SK-N-MC (cell line): ENCODE measurements at places on chromosomes 2 and 18.

DNA sequence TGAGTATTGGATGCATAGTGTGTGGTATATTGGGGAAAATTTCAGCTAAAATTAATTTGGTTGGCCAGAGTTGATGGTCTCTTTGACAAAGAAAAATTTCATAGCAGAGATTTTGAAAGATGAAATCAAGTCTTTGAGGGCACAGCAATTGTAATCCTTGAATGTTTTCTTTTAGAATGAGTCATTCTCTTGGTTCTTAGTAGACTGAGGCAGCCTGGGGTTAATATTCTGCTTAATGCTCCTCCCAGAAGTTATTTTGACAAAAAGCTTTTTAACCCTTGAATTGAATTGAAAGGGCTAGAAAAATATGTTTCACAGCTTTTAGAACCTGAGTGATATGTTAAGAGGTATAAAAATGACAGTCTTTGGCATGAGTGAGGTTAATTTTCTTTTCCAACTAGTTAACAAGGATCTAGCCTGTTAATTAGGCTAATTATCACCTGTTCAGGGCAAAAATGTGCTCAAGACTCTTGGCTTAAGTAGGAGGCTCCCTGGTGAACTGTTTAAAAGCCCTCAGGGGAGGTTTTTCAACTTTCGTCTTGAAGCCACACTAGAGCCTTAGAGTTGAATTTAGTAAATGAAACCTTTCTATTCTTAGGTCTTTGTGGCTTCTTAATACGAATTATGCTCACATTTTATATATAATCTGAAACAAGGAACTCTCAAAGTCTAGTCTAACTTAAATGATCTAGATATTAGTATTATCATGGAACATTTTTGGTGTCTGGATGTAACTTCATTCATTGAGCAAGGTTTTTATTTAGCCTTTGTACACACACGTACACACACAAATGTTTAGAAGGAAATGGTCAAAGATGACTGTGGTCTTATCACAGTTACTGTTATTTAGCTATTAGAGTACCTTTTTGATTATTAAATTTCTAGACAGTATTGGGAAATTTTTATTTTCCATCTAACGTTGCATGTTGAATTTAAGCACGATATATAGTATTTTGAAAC is 272.5 kb downstream of the ZNF407 start:
- no peak for DNase-seq

DNA sequence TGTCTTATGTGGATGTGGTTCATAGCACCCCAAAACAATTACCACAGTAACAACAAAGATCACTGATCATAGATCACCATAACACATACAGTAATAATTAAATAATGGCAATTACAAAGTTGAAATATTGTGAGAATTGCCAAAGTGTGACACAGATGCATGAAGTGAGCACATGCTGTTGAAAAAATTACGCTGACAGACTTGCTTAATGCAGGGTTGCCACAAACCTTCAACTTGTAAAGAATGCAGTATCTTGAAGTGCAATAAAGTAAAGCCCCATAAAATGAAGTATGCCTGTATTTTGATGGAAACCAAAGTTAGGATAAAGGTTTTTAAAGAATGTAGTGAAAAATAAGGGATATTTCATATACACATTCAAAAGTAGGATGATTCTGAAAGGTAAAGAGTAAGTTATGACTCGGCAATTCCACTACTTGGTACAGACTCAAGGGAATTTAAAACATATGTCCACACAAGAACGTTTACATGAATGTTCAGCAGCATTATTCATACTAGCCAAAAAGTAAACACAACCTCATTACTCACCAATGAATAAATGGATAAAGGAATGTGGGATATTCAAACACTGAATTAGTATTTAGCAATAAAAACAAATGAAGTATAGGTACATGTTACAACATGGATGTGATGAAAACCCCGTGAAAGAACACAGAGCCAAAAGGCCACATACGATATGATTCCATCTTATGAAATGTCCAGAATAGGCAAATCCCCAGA is 61.6 kb downstream of the SCN9A start:
- DNase-seq: no peak

- DNase-seq: no peak
Measured at GRCh38 chr2:22957446-22957845, 427.5 kb upstream of the KLHL29 start.

DNA sequence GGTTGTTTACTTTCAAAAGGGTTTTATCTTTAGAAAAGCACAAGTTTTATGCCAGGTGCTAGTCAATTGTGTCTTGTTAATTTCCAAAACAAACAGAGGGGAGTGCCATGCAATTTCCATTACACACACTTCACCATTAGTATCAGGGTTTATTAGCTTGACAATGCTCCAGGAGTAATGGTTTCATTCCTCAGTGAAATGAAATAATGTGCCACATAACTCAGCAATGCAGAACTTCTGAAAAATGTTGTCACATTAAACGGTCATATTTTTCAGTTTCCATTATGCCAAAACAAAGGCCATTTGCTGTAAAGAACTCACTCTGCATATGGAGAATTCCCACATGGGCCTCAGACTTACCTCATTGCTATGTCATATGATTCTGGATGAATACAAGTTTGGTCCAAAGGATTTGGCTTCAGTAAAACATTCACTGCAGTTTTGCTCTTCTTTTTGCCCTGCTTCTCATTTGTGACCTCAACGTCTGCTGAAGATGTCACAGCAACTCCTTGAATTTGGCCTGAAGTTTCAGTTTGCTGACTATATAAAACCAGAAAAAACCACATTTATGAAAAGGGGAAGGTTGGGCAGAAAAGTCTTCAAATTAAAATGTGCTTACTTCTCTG is 198.2 kb downstream of the SRBD1 start:
- no peak for DNase-seq

- DNase-seq: no peak
Measured at GRCh38 chr18:27136208-27136535, 48.9 kb downstream of the CHST9 start.

DNA sequence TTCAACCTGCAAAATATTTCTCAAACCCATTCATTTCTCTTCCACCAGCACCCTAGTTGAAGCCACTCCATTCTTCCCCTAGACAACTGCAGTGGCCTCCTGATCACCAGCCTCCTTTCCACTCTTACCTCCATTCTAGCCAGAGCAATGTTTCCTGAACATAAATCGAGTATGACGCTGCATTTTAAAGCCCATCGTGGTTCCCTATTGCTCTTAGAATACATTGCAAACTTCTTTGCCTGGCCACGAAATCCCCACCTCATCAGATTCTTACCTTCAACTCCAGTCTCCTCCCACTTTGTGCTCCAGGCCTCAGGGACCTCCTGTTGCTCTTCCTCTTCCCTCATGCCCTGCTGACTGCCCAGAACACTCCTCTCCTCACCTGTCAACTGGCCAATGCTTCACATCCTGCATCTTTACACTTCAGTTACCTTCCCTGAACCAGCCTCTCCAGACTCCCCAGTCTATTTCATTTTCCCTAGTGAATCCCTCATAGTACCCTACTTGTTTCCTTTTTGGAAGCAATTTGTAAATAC is 176.5 kb upstream of the CTAGE1 start:
- DNase-seq: no peak

- no peak for DNase-seq
Measured at GRCh38 chr2:83196225-83196624, 1262.9 kb downstream of the SUCLG1 start.

DNA sequence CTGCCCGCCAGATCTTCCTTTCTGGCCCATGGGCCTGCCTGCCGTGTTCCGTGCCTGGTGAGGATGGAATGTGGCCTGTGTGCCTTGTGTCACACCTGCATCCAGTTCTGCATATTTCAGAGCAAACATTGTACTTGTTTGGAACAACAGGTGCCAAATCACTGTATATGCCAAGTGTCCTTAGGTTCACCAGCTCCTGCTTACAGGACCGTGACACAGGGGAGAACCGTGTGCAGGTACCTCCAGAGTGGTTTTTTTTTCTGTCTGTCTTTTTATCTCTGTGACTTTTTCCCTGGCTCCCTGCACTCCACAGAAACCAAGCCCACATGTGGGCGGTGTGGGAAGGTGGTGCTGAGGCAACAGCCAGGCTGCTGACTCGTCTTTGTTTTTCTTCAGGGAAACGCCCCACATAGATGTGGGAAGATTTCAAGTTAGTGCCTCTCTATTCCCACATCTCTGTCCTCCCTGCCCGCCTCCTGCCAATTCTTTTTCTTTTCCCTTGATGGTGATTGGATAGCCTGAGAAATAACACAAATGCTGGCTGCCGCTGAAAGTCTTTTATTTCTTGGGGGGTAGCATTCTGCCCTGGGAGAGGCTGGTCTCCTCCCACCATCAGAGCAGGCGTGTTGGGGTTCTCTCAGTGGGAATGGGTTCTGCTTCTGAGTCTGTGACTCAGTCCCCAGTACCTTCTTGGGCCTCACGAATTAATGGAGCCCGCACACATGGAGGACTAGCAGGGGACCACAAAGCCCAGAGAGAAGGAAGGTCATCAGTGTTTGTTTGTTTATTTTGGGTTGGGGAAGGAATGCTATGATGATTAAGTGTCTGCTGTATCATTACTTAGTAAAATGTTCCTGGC is 21.4 kb downstream of the GRHL1 start:
- no peak for DNase-seq

DNA sequence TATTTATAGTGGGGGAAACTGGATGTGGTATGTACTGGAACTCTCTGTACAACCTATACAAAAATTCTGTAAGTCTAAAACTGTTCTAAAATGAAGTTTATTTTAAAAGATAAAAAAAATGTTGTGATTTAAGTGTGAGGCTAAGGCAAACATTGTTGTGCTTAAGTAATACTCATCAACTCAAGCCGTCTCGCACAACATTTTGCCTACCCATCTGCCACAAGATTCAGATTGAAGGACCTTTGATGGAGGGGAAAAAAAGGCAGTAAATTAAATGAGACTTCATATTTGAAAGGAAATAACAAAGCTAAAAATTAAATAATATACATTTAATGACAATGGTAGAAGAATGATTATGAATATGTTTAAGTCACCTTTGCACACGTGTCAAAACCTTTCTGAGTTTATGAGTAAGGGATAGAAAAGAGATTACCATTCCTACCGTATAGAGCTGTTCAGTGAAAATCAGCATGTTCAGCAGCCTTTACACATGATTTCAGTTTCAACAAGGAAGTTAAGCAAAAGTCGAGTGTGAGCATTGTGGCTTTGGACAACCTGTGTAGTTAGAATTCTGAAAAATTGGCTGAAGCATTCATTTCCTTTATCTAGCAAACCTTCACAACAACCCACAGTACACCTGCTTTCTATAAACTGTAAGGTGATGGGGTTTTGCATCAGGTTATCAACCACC is 499.3 kb downstream of the IRS1 start:
- DNase-seq: no peak

DNA sequence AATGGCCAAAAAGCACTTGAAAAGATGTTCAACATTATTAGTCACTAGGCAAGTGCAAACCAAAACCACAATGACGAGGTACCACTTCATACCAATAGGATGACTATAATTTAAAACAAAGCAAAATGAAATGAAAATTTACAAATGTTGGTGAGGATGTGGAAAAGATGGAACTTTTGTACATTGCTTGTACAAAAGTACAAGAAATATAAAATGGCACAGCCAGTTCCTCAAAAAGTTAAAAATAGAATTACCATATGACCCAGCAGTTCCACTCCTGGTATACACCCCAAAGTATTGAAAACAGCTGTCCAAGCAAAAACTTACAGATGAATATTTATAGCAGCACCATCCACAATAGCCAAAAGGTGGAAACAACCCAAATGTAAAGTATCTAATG is 107.8 kb upstream of the XPO1 start:
- no peak for DNase-seq

- DNase-seq: no peak
Measured at GRCh38 chr2:179172894-179173293, 91.7 kb downstream of the SESTD1 start.

GRCh38 chr18:41371156-41372045 is 583.6 kb upstream of the PIK3C3 start:
- DNase-seq: no peak

DNA sequence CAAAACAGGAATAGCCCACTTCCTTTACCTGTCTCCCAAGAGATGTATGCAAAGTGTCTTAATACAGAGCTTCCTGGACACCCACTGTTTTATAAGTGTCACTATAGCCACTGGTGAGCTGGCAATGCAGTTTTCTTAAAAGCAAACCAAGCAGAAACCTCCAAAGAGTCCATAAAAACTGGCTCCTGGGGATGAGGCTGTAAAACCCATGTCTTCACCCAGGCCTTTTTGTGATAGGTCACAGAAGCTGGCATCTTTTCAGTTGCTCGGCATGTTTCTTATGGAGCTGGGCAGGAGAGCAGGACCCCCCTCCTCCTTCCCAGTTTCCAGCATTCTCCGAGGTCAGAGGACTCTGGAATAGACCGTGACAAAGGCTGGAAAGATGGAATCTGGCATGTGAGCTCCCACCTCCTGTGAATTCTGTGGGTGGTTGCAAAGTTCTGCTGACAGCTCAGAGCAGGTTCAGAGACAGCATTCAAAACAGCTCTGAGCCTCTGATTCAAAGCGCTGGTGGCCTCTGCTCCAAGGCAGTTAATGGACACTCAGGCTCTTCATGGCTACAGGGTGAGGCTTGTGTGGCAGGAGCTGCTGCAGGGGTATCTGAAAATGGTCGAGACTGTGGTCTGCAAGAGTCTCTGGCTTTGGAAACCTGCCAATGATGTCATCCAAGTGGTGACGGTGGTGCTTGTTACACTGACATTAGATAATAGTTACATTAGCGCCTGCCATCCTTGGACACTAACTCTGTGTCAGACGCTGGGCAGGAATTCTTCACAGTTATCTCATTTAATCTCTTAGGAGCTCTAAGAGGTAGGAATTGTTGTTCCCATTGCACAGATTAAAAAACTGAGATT is 283.4 kb downstream of the CLIP4 start:
- DNase-seq: peak; percentile 3

DNA sequence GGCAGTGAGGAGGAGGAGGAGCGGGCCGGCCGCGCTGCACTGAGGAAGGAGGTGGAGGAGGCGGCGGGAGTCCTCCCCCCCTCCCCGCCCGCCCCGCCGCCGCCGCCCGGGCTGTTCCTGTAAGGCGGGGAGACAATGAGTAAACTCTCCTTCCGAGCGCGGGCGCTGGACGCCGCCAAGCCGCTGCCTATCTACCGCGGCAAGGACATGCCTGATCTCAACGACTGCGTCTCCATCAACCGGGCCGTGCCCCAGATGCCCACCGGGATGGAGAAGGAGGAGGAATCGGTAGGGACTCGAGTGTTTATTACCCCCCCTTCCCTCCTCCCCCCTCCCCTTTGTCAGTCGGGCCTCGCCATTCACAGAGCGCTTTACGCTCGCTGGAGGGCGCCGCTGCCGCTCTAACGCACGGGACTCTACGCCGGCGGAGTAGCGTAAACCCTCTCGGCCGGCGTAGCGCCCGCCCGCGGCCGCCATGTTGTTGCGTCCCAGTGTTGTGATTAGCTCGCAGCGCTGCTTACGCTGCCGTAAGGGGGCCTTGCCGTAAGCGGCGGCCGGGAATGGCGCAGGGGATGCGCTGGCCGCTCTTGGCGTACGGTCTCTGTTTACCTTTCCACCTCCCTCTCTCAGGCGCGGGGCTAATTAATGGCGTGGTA is 460 bp downstream of the EPC2 start:
- peak; percentile 72 for DNase-seq

GRCh38 chr2:238504181-238504931 is 77.6 kb downstream of the ASB1 start:
- DNase-seq: no peak

- no peak for DNase-seq
Measured at GRCh38 chr2:216696751-216697560, 1.6 kb upstream of the IGFBP5 start.

GRCh38 chr2:143397884-143398614 is 268.8 kb downstream of the ARHGAP15 start:
- DNase-seq: no peak
